ENCODE measurements at places on chromosomes 2 and 18.

DNA sequence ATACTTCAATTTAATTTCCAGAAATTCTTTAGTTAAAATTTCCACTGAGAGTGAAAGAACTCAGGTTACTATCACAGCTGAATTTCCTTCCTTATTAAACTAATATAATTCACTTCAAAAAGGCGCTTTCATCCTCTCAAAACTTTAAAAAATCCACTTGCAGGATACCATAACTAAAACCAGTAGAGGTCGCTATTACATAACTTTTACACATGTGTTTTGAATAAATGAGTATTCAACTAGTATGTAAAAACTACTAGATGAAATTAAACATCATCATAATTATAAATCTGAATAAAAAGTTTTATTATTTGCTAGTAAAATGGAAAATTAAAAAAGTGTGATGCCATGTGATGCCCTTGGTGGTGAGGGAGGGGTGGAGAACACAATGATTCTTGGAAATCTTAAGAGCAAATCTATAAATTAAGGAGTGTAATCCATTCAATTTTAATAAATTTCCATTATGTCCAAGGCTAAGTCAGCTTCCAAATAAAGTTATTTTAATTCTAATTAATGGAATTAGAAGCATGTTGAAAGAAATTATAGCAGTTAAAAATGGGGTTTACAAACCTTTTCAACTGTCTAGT is 61.4 kb downstream of the SOS1 start:
- peak; percentile 38 for ATAC-seq

DNA sequence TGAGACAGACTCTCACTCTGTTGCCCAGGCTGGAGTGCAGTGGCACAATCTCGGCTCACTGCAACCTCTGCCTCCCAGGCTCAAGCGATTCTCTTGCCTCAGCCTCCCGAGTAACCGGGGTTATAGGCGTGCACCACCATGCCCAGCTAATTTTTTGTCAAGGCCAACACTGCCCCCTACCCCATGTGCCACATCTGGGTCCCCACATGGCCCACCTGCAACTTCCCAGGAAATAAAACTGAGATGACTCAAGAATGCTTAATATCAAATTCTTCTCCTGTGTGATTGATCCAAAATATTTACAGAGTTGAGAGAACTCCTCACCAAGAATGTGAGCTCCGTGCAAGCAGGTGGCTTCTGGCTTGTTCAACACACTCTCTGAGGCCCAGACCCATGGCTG is 9.1 kb downstream of the AP1S3 start:
- no peak for ATAC-seq

DNA sequence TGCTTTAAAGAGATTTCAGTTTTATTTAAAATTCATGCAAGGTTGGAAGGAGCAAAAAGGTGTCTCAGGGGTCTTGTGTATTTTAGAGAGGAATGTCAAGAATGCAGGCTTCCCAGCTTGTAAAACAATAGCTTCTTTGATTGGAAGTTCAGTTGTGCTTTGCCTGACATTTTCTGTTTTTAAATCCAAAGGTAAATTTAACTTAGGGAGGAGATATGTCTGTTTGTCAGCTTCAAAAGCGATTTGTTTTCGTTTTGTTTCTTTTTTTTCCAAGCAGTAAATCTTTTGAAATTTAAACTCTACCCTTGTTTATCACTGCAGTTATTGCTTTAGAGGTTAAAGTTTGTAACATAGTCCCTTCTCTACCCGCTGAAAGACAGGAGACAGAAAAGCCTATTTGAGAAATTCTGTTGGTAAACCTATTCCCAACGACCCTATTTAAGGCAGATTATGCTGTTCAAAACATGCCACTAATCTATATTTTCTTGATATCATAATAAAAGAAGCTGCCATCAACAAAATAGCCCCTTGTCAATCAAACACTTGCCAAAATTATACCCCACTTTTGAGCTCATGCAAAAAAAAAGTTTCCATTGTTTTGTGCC is 639.6 kb downstream of the IRS1 start:
- no peak for ATAC-seq

GRCh38 chr2:40101131-40101575 is 322.1 kb upstream of the THUMPD2 start:
- ATAC-seq, result no peak

- peak; percentile 85 for ATAC-seq
Measured at GRCh38 chr2:85390941-85391669, 19.1 kb downstream of the CAPG start.

DNA sequence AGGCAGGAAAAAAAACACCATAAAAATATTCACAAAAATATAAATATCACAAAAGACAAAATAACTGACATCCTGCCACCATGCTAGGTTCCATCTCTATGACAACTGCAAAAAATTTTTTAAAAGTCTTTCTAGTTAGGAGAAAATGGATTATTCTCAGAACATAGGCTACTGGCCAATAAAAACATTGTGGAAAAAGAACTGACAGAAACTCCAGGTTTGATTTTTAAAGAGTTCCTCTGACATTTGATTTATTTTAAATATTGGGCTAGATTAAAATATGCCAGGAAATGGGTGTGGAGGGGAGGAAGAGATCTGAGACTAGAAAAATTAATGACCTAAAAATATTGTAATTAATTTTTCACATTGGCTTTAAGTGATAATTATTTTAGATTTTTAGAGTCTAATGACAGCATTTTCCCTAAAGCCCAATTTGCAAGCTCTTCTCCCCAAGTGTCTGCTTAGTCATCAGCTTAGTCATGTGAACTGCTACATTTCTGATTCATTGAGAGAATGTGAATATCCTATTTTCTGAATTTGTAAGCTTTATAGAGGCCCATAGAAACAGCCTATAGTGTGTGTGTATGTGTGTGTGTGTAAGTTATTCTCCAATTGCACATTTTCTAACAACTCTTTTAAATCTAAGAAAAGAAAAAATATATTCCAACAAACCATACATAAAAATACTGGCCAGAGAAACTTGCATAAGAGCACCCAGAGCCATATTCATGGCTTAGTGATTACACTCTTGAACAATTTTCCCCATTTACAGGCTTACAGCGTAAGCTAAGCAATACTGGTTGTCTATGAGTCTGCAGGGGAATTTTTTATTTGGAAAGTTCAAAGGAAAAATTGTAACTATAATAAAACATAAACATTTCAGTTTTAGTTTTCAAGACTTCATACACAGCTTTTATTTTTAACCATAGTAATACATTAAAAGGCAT is 48.4 kb downstream of the TMEFF2 start:
- peak; percentile 70 for ATAC-seq

- ATAC-seq, result peak; percentile 66
Measured at GRCh38 chr2:236871500-236872001, 214.1 kb upstream of the COPS8 start.

GRCh38 chr2:130387804-130388203 is 31.9 kb downstream of the PTPN18 start:
- no peak for ATAC-seq

DNA sequence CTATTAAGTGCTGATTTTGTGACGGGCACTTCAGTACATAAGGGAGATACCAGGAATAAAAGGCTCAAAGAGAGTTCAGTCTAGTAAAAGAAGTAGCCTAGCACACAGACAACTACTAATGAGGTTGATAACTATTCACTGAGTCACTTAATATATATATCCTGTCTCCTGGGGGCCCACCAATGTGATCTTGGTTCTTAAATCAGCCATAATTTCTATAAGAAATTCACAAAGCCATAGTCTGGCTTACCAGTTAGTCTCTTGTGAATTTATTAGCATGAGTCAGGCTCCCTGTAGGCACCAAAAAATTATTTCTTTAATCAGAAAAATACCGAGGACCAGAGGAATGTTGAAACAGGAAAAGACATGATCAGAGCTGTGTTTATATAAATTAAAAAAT is 10.4 kb downstream of the KCNE4 start:
- ATAC-seq, result no peak

GRCh38 chr18:12726774-12727550 is 24.1 kb downstream of the PSMG2 start:
- ATAC-seq, result peak; percentile 39

DNA sequence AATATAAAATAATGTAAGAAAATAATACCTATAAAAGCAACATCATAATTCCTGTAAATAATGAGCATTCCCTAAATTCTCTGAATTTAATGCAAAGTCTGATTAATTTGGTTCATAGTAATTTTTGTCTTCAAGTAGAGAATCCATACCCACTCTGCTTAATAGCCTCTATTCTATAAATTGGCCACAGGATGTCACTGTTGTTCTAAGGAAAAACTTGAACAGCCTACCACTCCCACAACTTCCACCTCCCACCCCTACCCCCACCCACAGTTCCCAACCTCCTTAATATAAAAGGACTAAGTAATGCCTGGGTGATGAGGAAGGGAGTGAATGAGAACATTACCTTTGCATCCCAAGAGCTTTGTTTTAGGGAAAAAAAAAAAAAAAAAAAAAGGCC is 27.2 kb upstream of the BBS5 start:
- no peak for ATAC-seq

GRCh38 chr18:12154361-12154760 is 60.7 kb downstream of the ANKRD62 start:
- no peak for ATAC-seq

DNA sequence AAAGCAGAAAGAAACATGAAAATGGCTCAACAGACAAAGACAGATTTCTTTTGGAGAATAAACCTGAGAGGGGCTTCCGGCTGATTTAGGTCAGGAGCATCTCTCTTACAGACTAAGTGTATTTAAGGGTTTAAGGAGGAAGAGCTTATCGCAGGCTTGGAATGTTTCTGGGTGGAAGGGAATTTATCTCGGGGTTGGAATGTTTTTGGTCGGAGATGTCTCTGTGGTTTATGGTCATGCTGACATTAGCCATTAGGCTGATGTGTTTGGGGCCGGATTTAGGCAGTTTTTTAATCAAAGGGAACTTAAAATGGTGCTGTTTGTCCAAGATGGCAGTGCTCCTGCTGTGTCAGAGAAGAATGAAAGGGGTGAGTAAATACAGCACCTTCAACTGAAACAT is 14.4 kb upstream of the PSMA8 start:
- no peak for ATAC-seq

- ATAC-seq, result no peak
Measured at GRCh38 chr18:48624856-48625255, 86.0 kb downstream of the CTIF start.

DNA sequence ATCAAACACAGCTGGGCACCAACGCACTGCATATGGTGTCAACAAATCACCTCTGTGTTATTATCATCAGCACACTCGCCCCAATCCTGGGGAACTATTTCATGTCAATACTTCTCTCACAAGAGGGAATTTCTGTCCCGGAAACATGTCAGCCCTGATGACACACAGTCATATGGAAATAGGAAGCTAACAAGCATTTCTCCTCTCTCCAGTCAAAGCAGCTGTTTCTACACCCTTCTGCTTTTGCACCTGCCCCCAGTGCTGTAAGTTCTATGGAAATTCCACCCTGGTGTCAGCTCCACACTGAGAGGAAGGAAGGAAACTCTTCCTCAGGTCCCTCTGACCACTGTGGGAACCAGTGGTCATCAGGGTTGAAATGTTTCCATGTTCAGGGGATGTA is 447.6 kb upstream of the ID2 start:
- no peak for ATAC-seq

DNA sequence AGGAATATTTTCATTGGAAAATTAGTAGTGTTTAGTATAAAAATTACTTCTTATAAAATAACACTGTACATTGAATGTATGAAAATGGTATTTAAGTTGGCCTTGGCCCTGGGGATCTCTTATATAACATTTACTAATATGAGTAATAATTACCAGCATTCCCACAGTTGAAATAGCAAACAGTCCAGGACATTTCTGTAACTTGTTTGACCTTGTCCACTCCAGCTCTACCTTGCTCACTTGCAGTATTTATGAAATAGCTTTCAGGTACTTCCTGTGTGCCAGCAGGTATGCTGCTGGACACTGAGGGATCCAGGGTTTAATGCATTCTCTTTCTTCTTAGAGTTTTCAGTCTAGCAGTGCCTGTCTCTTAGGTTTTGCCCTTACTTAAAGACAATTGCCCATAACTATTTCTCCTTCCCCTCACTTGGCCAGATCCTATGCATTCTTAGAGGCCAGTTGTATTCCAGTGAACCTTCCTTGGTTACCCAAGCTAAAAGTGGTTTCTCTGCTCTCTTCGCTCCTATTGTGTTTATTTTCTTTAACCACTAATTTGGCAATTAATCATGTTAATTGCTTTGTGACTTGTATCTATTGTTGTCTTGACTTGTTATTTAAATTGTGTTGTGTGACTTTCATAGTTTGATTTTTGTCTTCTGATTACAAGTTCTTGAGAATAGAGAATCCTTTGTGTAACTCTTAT is 25.9 kb downstream of the BABAM2 start:
- no peak for ATAC-seq
